ENCODE measurements at places on chromosomes 11 and 22.

GRCh38 chr11:6228520-6228919, 5.9 kb downstream of the FHIP1B start:
- DNase-seq, result no peak

- DNase-seq, result no peak
These were observed 176.6 kb downstream of the ADAMTS15 start for GRCh38 chr11:130624971-130625544.

- no peak for DNase-seq
These were observed 6.4 kb downstream of the ENDOD1 start for GRCh38 chr11:95095858-95096587.

DNA sequence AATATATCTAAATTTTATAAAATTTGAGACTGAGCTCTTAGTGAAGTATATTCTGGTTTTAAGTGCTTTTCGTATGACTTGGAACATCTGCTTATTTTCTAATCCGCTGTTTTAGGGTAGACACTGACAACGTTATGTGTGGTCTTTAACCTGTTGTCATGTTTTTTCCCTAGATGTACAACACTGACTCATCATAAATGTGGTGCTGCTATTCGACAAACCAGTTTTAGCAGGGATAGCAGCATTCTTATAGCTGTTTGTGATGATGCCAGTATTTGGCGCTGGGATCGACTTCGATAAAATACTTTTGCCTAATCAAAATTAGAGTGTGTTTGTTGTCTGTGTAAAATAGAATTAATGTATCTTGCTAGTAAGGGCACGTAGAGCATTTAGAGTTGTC, 23.8 kb upstream of the HIKESHI start:
- DNase-seq, result no peak

- no peak for DNase-seq
These were observed 10.2 kb upstream of the LDHA start for GRCh38 chr11:18384157-18384641.
